Activated CD4-positive, alpha-beta T cell treated with anti-CD3 and anti-CD28 coated beads, Interleukin-2, amount 50 U/mL, for 1 hour (primary cell): ENCODE measurements at places on chromosomes 11 and 22.

DNA sequence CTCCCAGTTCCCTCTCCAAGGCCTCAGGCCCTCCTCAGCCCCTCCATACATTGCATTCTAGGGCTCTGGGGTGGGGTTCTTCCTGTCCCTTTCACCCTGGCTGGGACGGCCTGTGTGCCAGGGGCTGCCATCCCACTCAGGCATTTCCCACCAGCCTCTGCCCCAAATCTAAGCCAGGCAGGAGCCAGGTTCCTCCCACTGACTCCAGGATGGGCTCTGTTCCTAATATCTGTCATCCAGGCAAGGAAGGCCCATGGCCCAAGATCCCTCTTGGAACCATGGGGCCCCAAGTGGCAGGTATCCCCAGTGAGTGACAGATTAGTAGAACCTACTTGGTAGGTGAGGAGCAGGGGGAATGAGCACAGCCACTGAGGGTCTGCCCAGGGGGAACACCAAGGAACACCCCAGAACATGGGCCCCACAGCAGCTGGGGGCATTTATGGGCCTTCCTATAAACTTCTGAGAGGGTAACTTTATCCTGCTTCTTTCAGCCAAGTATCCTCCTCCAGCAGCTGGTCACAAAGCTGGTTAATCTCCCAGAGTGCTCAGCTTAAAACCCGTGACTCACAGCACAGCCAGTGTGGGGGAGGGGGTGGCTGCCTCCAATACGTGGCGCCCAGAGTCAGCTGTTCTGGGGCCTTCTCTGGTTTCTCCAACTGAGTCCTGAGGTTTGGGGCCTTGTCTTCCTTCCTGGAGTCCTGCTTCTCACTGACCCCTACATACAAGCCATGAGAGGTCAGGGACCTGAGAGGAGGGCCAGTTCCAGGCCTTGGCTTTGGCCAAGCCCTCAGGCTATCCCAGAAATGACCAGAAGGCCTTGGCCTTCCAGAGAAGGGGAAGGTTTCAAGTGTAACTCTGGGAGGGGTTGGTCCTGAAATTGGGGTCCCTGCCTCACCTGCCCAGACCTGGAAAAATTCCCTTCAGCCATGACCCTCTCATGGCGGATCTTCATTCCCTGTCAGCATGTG, 19.9 kb upstream of the MYOD1 start:
- no peak for DNase-seq

DNA sequence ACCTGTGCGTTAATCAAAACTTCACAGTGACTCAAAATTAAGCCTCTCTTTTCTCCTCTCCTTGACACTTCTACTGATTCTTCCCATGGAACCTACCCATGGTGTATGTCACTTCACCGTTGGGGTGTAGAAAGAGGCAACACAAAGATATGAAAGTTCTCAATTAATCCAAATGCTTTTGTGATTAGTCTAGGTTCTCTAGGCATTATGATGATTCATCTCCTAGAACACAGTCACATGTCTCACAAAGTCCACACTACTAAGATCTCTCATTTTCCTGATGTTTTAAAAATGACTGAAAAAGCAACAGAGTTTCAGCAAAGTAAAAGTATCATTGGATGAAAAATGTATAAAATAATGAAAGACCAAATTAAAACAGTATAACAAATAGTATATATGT, 13.7 kb upstream of the SCGB2A2 start:
- no peak for DNase-seq

DNA sequence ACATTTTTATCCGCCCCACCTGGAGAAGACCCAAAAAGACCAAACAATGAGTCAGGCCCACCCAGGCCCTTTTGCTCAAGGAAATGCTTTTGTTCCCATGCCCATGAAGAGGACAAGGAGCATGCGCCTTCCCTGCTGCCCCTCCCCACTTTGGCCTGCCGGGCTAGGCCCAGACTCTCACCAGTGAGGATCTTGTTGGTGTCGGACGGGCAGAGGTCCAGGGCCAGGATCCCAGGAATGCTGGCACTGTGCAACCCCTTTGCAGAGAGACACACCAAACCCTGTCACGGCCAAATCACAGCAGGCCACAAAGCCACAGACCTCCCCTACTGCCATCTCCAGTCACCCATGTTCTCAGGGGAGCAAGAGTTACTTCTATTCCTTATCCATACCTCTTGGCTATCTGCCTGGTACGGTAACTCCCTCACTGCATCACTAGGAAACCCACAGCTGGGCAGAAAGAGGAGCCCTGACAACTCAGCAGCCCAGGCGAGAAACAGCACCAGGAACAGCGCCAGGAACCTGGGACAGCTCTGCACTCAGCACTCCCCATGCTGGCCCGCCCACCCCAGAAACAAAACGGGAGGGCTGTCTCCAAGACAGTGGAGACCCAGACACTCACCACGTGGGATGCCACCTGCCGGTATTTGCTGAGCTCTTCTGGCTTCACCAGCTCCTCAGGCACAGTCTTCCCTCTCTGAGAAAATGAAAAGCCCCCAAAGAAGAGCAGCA, 5.5 kb downstream of the PRPF19 start:
- no peak for DNase-seq

- no peak for DNase-seq
These were observed 234 bp downstream of the SESN3 start for GRCh38 chr11:95230810-95231126.

DNA sequence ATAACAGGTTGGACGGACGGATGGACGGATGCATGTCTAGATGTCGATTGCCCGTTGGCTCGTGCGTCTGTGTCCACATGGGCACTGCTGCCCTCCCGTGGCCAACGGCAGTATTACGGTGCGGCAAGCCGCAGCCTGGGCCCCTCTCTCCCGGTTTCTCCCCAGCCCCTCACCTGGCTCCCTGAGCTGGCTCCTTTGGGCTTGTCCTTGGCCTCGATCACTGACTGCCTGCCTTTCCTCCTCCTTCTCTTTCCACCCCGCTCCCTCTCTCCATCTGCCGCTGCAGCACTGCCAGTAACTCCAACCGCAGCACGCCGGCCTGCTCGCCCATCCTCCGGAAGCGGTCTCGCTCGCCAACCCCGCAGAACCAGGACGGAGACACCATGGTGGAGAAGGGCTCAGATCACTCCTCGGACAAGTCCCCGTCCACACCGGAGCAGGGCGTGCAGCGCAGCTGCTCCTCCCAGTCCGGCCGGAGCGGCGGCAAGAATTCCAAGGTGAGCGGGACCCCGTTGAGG, 77.3 kb downstream of the SCN3B start:
- DNase-seq: peak; percentile 60
